ENCODE measurements at places on chromosomes 3 and 15. TPM values are rescaled to one million over a fixed set of nuclear protein-coding genes. Genes with fewer than 3 reads are reported as not detected.
A peak's percentile ranks its signal among the peaks of the same experiment; 100 is the strongest.

DNA sequence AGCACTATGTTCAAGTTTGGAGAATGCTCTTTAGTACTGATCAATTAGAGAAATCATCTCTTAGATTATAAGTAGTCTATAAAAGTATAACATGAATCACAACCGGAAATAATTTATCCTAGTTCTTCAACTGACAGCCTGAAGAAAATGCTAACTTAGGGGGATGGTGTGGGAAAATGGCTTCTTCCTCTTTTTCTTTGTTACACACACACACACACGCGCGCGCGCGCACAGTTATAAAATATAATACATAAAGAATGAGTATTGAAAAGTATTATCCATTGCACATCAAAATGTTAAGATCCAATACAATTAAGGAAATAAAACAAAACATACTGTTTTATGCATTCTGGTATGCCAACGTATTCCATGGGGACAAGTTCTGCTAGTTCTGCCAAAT is 11.2 kb upstream of the GTF2A2 start:
- DNase-seq: no peak

- DNase-seq: no peak
Observed at GRCh38 chr15:95894407-95894956, 436.0 kb upstream of the NR2F2 start.

DNA sequence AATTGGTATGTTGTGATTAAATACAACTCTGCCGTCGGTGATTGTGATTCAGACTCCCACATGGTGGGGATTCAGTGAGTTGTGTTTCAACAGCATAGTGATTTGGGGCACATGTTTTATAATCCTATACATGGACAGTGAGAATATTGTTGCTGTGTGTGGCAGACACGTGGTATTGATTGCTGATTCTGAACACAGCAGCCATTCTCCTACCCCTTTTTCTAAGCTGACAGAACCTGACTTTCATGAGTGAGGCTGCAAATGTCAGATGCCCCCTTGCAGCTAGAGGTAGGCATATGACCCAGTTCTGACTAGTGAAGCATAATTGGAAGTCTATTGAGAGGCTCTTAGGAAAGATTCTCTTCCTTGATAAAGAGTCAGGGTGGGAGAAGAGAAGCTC is 155.0 kb upstream of the STRIT1 start:
- DNase-seq: no peak

DNA sequence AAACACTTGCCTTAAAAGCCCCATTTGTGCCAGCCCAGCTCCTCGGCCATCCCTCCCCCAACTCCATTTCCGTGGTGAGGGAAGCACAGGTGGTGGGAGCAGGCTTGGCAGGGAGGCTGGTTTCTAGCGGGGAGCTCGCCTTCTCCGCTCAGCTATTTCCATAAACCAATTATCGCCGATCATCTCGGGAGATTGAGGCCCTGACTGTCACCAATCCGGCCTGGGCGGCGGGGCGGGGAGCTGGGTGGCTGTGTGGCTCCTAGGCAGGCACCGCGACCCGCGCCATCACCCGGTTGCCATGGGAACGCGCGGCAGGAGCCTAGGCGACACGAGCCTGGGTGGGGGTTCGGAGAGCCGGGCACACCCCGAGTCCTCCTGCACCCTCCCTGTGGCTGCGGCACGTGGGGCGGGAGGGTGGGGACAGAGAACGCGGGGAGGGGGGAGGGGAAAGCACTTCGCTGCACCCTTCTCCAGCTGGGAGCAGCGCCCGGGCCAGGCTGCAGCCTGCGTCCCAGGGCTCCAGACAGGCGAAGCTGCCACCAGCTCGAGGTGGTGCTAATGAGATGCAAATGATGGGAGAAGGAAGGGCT is 9.3 kb downstream of the CCDC33 start:
- no peak for DNase-seq

DNA sequence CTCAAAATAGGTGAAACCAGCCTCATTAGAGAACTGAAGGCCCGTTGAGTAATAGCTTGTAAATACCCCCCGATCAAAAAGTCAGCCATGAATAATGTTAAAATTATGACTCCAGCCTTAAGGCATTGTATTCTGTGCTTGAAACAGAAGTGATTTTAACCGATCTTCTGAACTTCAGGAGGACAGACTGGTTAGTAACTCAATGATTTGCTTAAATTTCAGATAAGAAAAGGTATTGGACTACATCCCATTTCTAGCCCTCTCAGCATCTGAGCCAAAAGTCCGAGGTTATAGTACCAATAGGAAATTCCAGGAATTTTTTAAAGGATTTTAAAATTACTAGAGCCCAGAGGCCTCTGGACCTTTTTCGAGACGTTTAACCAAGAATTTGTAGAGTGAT is 67.7 kb upstream of the FGF12 start:
- no peak for DNase-seq

- no peak for DNase-seq
Observed at GRCh38 chr3:23861689-23862088, 55.1 kb downstream of the NKIRAS1 start.

- DNase-seq: no peak
Observed at GRCh38 chr15:89155122-89155521, 66.3 kb downstream of the RLBP1 start.

DNA sequence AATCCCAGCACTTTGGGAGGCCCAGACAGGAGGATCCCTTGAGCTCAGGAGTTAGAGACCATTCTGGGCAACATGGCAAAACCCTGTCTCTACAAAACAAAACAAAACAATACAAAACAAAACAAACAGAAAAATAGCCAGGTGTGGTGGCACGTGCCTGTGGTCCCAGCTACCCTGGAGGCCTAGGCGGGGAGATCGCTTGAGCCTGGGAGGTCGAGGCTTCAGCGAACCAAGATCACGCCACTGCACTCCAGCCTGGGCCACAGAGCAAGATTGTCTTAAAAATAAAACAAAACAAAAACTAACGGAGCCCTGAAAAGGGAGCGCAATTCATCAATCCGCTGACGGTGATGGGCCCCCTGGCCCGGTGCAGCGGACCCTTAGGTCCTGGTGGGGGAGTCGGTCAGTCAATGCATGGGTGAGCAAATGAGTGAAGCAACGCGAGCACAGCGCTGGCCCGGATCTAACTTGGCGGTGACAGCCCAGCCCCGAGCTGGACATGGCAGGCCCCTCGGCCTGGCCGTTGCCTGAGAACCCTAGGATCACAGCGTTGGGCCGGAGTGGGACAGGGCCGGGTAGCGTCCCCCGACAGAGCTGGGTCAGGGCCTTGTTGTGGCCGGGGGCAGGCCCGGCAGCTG is 52.4 kb upstream of the BLM start:
- peak; percentile 87 for DNase-seq

- DNase-seq: no peak
Observed at GRCh38 chr3:79985816-79986215, 218.0 kb upstream of the ROBO1 start.

DNA sequence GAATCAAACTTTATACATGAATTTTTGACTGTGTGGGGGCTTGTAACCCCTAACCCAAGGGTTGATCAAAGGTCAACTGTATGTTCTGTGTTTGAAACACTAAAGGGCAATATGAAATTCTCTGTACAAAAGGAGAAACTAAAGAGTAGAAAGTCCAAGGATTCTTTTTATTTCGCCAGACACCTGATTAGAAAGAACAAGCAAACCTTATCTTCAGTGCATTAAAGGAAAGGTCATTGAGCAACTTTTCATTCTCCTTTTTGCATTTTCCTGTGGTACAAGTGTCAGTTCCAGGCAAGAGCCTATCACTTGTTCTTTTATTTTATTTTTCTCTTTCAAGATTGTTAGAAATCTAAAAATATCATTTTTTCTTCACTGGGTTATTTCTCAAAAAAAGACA is 430.1 kb upstream of the EPHA3 start:
- no peak for DNase-seq

DNA sequence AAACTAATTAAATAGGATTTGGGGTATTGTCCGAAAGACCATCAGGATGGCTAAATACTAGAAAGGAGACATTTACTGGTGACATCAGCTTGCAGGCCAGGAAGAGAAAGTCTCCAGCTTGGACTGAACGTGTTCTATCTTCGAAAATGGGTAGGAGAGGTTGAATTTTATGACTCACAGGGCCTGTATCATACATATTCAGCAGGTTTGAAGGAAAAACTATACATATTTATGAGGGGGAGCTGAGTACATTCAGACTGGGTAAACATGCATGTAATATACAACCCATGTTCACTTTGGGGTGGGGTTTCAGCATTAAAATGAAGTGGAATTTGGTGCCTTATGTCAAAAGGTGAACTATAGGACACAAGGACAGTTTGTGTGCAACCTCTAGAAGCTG is 129.3 kb upstream of the CRBN start:
- DNase-seq: no peak

GRCh38 chr15:62457100-62457499 is 292.0 kb upstream of the C2CD4B start:
- DNase-seq: no peak

DNA sequence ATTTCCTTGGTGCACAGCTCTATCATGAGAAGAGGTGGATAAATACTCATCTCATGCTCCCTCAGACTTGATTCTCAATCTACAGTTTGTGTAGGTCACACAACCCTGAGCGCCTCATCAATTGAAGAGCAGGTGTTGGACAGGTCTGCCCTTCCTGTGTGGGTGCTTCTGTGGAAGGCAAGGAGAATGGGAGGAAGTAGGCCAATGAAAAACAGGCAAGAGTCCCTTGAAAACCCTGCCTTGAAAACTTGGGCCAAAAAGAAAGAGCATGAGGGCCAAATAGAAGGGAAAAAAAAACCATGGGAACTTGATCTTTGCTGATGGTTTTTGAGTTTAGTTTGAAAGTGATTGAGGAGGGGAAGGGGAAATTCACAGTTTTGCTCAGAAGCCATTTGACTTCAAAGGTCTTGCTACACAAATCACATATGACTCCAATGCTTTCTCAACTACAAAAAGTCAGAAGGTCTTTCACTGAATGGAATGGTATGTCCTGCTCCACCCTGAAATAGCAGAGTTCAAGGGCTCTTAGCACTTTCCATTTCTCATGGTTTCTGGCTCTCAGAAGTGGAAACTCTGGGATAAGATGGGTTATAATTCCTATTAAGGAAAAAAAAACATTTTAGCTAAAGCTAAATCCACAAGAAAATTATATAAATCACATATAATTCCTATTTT is 37.2 kb upstream of the TM4SF1 start:
- no peak for DNase-seq

- DNase-seq: no peak
Observed at GRCh38 chr3:148914936-148915690, 50.0 kb downstream of the CPA3 start.

DNA sequence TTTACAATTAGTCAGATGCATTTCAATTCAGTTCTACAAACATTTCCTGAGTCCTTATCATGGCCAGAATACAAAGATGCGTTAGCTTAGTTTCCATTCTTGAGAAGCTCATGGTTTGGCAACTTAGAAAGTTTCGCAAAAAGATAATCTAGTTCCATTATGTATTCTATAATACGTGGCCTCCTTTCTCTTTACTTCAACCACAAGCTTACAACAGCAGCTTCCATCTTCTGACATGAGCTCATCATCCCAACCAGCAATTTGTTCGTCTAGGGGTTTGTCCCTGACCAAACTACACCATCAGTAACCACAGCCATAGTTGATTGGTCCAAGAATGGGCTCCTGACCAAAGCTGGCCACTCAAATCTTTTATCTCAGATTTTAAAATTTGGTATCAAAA is 267.6 kb upstream of the TBC1D5 start:
- DNase-seq: no peak

DNA sequence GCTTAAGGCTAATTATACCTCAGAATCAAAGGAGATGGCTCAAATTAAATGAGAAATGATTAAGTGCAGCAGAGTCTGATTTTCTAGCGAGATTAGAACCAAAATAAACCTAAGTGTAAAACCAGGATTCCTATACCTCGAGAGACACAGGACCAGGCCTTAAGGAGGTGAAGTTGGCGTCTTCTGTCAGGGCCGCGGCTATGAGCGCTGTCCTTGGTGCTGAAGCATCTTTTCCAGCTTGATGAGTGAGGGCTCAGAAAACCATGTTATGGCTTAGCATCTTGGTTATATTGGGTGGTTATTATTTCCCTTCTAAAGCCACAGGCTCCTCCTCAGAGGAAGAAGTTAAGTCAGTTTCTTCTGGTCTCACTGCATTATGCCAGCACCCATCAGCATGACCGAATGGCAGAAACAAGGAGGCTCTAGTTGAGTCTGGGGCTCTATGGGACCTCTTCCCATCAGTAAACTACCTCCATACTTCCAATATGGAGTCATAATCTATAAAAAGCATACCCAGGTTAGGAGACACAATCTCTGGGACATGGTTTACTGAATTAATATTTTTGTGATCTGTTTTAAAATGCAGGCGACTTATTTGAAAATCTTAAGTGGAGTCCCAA is 120.1 kb upstream of the NMNAT3 start:
- no peak for DNase-seq

DNA sequence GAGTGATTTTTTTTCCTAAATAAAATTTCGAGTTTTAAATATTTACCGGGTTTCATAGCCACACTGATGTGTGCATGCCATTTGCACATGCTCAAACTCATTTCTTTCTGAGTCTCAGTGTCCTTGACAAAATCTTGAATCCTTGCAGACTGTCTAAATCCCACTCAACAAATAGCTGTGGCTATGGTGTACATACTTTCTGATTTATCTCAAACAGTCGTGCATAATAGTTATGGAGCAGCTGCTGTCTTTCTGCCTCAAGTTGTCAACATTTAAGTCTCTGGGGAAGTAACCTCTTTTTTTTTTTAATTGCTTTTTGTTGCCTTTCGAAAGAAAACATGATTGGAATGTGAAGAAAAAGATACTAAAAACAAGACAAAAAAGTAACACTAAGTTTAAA is 52.8 kb upstream of the UTS2B start:
- DNase-seq: no peak

GRCh38 chr3:148940983-148941382 is 50.4 kb upstream of the GYG1 start:
- no peak for DNase-seq

- DNase-seq: peak; percentile 39
Observed at GRCh38 chr15:31390777-31391486, 64.3 kb downstream of the KLF13 start.

Gene GUCA1C
- total RNA-seq: not detected

Gene RTP4
- 3.5 TPM for total RNA-seq

Gene EPHB3
- total RNA-seq: 9.0 TPM

Gene NPAP1
- not detected for total RNA-seq

Gene BRK1
- total RNA-seq: 103 TPM

Gene ARPP21
- total RNA-seq: 1.8 TPM

Gene ANKUB1
- not detected for total RNA-seq

Gene WNT5A
- 0.52 TPM for total RNA-seq

Gene ZBBX
- total RNA-seq: not detected

Gene PRTG
- 2.1 TPM for total RNA-seq

Gene ADCY5
- total RNA-seq: 72.7 TPM

Gene CEMIP
- 7.5 TPM for total RNA-seq

Gene CACNA2D2
- 3.2 TPM for total RNA-seq

Gene SLC22A13
- 1.1 TPM for total RNA-seq
